Activated CD8-positive, alpha-beta memory T cell treated with anti-CD3 and anti-CD28 coated beads, Interleukin-2, amount 50 U/mL, for 48 hours (primary cell): ENCODE measurements at places on chromosomes 5 and 9.

GRCh38 chr5:125014202-125014601 lies 267.8 kb upstream of the ZNF608 start:
- no peak for DNase-seq

- DNase-seq: no peak
These were observed 35.5 kb upstream of the CTNNAL1 start for GRCh38 chr9:109048822-109049221.

DNA sequence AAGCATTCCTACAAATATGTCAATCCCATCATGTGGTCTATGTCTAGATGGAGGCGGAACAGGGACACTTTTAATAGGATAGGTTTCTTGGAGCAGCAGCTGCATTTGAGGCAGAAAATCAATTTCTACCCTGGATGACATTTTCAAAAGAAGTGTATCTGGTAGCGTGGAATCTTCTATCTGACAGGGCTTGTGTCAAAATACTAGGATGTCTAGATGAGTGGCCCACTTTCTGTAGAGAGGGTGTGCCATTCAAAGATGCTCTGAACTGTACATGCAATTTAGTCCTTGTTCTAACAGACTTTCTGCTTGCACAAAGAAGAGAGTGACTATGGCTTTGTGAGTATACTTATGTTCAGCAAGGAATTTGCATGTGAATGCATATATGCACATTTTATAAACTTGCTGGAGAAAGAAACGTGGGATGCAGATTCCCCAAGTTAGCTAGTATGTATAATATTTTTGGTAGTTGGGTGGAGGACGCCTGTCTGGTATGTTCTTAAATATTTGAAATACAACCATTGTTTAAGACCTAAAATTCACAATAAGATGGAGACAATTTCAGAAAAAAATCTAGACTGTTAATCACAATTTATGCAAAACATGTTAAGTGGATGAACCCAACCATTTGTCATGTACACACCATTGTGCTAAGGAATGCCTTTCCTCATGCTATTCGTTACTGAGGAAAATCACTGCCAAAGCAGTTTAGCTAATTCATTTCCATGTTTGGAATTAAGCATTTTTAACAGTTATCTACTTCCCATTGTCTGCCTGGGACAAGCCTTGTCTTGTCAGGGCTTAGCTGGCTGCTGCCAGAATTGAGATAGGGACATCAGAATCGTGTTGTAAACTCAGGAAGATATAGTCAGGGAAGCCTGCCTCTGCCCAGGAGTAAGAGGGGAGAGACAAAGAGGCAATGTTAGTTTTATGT lies 129.1 kb upstream of the MEF2C start:
- no peak for DNase-seq

GRCh38 chr9:92151691-92152393 lies 36.6 kb upstream of the SPTLC1 start:
- no peak for DNase-seq

DNA sequence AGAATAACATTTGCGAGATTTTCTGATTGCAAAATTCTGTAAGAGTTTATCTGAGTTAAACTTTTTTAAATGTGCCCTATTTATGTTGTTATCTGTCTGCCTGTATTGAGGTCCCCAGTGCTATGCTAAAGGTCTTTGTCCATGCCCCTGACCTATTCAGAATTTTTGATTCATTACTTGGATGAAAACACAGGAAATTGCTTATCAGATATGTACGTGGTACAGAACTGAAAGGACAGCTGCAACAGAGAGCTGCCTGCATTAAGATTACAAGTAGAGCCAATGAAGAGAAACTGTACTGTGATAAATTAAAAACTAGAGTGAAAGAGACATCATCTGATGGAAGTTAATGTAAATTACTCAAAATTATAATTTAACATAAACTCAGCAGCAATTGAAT lies 408.8 kb downstream of the ADGRV1 start:
- DNase-seq: no peak

- no peak for DNase-seq
These were observed 35.9 kb upstream of the RAI14 start for GRCh38 chr5:34620185-34620584.

GRCh38 chr5:14781106-14781505 lies 90.5 kb downstream of the ANKH start:
- no peak for DNase-seq

DNA sequence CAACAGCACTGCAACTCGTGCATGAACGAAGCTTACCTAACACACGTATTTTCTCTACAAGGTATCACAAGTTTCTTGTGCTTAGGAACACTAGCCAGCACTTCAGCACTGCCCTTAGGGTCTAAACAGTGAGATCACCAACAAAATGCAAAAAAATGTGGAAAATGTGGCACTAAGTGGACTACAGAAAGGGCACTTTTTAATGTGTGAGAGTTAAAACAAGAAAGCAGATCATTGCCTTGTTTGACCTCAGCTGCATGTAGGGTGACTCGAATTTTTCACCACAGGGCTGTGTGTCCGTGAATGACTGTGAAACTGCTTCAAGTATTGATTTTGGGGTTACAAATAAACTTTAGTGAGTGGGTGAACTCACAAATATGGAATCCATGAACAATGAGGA lies 90.5 kb downstream of the MARCHF3 start:
- no peak for DNase-seq

DNA sequence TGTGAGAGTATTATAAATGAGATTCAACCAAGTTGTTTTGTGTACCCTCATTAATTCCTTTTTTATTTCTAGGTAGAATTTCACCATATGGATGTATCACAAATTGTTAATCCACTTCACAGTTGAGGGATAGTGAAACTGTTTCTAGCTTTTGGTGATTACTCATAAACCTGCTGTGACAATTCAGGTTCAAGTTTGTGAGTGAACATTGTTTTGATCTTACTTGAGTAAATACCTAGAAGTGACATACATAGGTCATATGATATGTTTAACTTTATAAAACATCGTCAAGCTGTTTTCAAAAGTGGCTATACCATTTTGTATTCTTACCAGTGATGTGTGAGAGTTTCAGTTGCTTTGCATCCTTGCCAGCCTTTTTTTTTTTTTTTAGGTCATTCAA lies 112.9 kb downstream of the CAMK4 start:
- DNase-seq: no peak

DNA sequence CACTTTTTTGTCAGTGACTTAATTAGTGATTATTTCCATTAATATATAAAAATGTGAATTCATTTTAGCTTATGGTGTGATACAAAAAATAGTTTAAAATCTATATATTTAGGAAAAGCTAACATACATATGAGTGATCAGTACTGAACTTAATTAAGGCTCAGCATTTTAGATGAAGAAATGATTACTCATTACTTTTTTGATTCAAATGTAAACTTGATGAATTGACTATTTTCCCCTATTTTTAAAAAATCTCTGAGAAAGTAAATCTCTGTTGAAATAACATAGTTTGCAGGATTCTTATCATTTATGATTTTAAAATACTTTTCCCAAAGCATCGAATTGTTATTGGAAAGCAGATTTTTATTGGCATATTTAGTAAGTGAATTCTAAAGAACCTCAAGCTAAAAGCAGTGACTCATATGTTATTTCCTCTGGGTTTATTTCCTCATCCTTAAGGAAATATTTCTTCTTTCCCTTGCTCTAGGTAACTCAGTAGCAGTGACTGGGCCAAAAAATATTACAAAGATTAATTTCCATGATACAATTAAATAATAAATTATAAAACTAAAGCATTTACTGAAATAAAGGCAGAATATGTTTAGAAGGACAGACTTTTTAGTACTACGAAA lies 290.6 kb downstream of the FER start:
- DNase-seq: no peak

DNA sequence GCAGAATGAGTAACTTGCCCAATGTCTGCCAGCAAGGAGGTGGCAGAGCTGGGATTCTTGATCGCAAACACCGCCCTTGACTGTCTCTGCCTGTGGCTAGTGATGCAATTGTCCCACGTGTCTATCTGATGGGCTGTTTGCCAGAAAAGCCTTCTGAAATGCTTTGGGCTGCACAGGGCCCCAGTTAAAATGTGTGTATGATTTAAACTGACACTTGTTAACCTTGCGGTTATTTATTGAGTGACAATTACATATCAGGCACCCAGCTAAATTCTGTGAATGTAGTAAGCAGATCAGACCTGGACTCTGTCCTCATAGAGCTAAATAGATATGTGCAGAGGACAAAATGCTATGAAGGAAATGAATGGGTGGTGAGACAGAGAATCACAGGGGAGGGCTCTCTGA lies 11.6 kb upstream of the IL12B start:
- DNase-seq: peak; percentile 62

DNA sequence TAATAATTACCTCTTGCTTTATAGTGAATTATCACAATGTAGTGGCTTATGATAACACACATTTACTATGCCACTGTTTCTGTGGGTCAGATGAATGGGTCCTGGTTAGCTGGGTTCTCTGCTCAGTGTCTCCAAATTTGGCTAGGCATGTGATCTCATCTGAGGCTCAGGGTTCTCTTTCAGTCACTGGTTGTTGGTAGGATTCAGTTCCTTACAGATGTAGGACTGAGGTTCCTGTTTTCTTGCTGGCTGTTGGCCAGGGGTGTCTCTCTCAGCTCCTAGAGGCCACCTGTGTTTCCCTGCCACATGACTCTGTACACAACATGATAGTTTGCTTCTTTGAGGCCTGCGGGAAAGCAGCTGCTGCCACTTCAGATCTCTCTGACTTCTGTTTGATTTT lies 7.1 kb downstream of the NFX1 start:
- DNase-seq: no peak

- no peak for DNase-seq
These were observed 81.3 kb upstream of the SPATA31C2 start for GRCh38 chr9:88219601-88220000.

- DNase-seq: no peak
These were observed 1010.1 kb downstream of the CDH18 start for GRCh38 chr5:18977880-18978279.

GRCh38 chr5:81349161-81349560 lies 44.8 kb downstream of the ACOT12 start:
- DNase-seq: no peak

- no peak for DNase-seq
These were observed 62.1 kb upstream of the CTXN3 start for GRCh38 chr5:127586811-127587210.

- no peak for DNase-seq
These were observed 8.4 kb upstream of the GOLPH3 start for GRCh38 chr5:32182463-32183063.

DNA sequence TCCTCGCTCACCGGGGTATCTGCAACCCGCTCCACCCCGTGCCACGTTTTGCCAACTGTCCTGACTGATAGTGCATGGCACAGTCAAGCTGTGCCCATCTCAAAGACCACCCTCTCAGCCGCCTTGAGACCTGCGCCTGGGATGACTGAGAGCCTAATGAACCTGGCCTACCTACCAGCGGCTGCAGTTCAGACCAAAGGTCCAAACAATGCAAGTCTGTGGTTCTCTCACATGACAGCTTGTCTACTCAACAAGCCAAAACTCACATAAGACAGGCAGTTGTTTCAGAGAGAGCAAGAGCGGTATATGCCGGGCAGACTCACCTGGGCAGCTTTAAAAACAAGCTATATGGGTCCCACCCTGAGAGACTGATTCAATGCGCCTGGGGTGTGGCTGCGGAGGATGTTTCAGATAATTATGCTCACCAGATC lies 70.5 kb downstream of the EPB41L4B start:
- no peak for DNase-seq

DNA sequence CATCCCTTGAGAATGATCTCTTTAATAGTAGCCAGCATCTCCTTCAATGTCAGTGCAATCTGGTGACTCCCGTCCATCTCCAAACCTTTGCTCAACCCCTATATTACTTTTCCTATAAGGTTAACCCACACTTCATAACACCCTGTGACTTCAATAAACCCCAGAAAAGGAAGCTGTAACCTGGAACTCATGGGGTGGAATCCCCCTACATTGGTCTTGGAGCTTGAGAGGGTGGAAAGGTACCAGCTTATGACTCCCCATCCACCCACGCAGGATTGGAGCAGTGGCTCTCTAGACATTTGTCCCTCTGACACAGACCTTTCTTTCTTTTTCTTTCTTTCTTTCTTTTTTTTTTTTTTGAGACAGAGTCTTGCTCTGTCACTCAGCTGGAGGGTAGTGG lies 54.7 kb upstream of the ZFR start:
- DNase-seq: no peak

DNA sequence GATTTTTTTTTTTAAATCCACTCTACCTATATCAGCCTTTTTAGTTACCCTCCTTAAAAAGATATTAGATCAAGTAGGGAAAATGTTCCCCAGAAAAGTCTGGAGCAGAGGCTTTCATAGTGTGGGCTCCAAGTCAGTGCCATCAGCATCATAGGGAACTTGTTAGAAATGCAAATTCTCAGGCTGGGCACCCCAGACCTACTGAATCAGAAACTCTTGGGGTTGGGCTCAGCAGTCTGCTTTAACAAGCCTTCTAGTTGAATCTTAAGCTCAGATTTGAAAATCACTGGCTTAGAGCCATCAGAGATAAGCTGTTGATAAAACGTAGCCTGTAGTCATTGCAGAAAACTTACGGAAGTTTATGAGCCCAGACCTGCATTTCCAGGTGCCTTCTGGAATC lies 140.1 kb downstream of the TMEM38B start:
- no peak for DNase-seq

DNA sequence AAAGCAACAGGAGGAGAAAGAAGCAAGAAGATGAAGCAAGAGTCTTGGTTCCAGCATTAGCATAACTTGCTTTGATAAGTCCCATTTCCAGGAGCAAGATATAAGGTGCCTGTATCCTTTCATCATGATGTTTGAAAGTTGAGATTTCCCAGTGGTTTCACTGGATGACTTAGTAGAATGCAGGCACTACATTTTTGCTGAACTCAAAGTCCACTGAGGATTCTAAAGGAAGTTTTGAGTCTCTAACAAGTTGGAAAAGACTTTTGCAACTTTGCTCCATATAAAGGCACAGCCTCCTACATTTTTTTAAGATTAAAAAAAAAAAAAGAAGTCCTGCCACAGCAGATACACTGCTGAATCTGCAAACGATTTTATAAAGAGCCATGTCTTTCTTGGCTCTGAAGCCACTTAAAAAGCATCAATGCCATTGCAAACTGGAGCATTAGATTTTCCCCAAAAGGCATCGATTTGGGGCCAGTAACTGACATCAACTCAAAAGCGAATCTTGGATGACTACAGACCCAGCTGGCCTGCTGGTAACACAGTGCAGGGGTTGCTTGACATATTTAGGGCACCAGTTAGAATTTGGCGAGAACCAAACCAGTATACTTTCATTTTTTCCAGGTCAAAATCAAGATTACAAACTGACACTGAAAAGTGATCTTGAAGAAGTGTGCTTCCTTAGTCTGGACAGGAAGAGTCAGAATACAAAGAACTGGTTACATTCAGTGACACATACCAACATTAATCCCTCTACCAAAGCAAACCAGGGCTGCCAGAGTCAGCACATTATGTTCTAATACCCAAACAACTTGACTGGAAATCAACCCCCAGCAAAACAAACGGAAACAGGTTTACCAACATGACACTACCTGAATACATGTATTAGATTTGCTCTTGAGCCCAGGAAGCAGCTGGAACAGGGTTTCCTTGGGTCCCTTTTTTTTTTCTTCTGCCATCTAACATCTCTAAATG lies 39.1 kb upstream of the KCNV2 start:
- no peak for DNase-seq

GRCh38 chr5:12743582-12743981 lies 839.3 kb upstream of the CTNND2 start:
- DNase-seq: no peak

- DNase-seq: no peak
These were observed 1804.6 kb downstream of the MAT2B start for GRCh38 chr5:165310031-165310430.
